GM06990 (cell line): ENCODE measurements at places on chromosomes 12 and 14.

GRCh38 chr12:87491089-87491488 lies 538.1 kb downstream of the C12orf50 start:
- DNase-seq: no peak

- DNase-seq: no peak
Measured at GRCh38 chr12:124460771-124461170, 106.6 kb downstream of the NCOR2 start.

DNA sequence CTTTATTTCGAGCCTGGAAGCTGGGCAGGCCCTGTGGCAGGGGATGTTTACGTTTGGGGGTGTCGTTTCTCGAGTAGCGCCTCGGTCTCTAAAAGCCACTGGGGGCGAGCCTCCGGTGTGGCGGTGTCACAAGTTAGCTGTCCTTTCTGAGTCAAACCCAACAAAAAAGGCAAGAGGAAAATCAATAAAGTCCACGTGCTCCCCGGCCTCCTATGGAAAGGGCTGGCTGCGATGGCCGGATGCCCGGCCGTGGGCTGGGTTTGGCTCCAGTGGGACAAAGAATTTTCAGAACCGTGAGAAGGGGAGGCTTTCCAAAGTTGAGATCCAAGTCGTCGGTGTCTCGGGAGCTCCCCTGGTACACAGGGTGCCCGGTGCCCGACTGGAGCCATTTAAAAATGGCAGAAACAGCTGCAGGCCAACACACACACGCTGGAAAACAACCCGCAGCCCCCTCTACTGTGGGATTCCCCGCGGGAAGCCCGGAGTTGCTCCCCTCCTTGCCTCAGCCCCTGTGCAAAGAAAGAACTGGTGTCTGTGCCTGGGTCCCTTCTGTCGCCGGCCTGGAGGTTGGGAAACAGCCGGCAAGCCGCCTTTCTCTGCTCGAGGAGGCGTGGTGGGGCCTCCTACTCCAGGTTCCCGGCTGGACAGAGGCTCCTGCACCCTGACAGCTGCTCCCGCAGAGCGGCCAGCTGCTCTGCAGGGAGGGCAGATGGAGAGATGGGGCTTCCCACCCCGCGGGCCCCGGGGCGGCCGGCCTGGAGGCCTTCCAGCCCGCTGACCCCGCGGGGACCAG lies 1.9 kb downstream of the BCL7A start:
- no peak for DNase-seq

DNA sequence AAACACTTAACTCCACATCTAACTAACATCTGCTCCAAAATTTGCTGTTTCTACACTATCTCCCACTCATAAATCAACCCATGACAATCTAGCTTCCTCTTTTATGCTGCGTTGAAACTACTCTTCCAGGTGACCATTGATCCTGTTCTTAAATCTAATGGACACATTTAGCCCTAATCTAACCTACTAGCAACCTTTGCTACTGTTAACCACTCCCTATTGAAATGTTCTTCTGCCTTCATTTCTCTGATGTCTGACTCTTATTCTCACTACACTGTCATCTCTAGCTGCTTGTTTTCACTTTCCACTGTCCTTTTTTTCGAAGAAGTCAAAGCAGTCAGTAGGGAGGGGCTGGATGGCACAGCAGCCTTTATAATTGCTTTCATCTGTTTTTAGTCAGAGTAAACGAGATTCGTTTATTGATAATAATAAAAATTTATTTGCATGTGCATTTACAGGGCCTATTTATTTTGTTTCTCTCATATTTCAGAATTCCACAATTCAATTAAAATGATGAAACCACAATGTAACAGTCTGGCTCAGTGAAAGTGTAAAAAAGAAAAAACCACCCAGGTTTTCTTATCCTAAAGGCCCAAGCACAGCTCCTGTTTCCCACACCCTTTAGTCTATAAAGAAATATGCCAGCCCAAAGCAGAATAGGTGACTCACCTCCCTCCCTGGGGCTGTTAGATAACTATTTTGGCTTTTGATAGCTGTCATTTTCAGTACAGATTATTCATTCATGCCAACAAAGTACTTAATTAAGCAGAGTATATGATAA lies 44.9 kb downstream of the ATP2B1 start:
- no peak for DNase-seq

GRCh38 chr12:92908108-92908507 lies 21.0 kb downstream of the EEA1 start:
- DNase-seq: no peak

- peak; percentile 69 for DNase-seq
Measured at GRCh38 chr12:47808050-47808449, 11.7 kb downstream of the HDAC7 start.

- DNase-seq: no peak
Measured at GRCh38 chr14:76615331-76615730, 145.9 kb upstream of the VASH1 start.

DNA sequence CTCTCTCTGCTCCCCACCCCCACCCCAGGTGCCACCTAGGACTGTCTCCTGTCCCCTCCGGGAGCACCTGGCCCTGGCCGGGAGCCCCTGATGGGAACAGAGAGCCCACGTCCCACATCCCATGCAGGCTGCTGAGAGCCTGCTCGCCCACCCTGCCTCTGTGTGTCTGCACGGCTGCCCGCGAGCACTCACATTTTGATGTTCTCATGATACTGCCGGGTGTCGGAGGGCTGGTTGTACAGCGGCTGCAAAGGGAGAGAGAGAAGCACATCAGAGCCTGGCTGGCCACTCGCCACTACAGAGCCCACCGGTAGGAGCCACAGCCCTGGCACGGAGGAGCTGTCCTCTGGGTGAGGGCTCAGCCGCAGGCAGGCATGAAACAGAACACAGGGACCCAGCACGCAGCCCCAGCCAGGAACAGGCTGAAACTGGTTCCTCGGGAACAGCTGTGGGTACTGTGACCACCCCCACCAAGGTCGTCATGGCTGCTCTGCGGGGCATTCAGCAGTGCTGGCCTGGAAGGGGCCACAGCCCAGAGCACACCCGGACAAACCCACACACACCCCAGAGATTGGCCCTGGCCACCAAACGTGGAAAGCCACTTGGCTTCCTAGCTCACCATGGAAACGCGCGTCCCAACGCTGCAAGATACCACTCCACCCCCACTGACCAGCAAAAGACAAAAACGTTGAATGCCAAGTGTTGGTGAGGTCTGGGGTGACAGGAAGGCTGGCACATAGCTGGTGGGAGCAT lies 117.6 kb downstream of the NCOR2 start:
- no peak for DNase-seq

GRCh38 chr14:70663707-70664179 lies 22.0 kb downstream of the TTC9 start:
- DNase-seq: peak; percentile 59

DNA sequence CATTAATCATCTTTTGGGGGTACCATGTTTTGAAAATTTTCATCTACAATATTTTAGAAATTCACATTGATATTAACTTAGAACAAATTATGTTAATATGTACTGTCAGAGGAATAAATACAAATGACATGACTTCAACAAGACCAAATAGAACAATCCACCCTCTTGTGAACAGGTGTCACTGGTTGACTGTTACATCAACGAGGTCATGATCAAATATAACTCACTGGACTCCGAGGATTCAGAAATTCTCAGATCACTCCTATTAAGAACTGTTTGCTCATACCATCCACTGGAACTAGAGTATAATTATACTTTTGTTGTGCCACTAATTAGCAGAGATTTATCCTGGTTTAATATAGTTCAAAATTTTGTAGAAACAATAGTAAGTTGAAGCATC lies 318.8 kb downstream of the PRKD1 start:
- DNase-seq: no peak

GRCh38 chr12:111482462-111482861 lies 76.7 kb downstream of the SH2B3 start:
- no peak for DNase-seq

DNA sequence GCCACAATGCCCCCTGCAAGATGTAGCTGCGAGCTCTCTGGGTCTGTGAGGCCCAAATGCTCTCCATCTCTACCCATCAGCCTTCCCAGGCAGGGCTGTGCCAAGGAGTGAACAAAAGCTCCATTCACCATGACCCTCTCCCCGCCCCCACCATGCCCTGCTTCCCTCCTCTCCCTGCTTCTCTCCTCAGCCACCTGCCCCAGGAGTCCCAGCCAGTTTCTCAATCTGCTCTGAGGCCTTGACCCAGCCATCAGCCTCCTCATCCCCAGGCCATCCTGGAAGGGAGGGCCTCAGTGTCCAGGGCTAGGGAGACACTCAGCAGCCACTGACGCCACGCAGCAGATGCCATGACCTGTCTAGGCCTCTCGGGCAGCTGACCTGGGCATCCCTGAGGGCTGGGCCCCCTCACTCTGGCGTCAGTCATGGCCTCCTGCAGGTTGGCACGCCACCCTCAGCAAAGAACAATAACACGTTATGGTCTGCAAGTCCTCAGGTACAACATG lies 8.5 kb upstream of the KRT5 start:
- DNase-seq: no peak

DNA sequence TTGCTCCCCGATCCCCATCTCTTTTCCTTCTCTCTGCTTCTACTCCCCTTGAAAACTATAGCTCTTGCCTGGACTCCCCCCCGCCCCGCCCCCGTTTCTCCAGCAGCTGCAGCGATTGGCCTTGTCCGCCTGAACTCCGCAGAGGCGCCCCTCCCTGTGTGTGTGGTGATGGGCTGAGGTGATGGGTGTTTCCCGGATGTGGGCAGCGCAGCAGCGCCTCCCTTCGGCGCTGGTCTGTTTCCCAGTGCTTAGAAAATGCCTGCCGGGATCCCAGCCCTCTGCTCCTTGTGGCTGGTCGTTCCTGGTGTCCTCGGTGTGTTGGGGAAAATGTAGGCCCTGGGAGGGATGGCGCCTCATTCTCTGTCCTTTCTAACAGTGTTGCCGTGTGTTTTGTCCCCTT lies 43.3 kb downstream of the GALNT8 start:
- DNase-seq: no peak

GRCh38 chr12:126493366-126494108 lies 1428.3 kb downstream of the AACS start:
- no peak for DNase-seq

GRCh38 chr14:104149617-104150135 lies 11.3 kb downstream of the KIF26A start:
- DNase-seq: no peak

DNA sequence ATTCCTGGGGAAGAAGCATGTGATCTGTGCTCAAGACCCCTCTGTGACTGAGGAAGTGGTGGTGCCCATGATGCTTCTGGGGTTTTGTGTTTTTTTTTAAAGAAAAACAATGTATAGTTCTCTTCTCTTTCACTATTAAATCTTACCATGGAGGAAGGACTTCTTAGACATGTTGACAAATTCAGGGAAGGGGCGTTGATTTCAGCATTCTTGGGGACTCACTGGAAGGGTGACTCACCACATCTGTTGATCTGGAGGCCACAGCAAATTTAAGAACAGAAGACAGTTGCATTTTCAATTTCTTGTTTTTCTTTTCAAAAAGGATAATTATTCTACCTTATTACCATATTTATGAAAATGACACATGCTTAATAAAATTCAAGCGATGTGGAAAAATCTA lies 152.9 kb upstream of the RTL1 start:
- DNase-seq: no peak

- no peak for DNase-seq
Measured at GRCh38 chr14:74979029-74979428, 23.6 kb upstream of the PGF start.
